Left cardiac atrium (tissue), 4 donors: ENCODE measurements at places on chromosomes 7 and 10. TPM values are rescaled to one million over a fixed set of nuclear protein-coding genes. Genes with fewer than 3 reads are reported as not detected.
A peak's percentile ranks its signal among the peaks of the same experiment; 100 is the strongest.

The NPC1L1 gene
- total RNA-seq: 0.10 TPM

DNA sequence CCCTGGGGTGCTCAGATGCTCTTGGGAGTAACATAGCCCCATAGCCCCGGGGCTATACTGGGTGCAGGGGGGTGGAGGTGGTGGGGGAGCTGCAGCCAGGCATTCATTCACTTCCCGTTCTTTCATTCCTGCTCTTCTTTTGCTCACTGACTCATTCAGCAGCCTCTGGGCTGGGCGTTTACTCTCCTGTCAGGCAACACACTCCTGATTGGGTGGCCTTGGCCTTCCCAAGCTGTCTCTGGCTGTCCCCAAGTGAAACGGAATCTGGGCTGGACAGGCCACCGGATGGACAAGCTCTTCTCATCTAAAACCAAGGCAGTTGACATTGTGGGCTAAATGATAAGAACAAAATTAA, 34.6 kb downstream of the CHST3 start:
- peak; percentile 75 for DNase-seq

The PRSS1 gene
- not detected for total RNA-seq

DNA sequence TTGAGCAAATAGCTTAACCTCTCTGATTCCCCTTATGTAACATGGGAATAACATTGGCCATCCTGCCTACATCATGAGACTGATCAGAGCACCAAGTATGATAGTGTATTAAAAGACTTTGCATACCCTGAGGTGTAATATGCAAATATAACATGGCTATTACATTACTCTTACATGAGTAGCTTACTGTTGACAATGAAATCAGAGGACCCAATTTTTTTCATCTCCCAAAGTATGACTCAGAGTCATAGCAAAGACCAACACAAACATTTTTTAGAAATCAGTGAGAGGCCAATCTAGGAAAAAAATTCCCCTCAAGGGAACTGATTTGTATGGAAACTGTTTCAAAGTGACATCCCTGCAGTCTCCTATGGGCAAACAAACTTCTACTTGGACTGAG, 47.0 kb upstream of the TMEM140 start:
- DNase-seq: no peak

- no peak for DNase-seq
These were observed 8.6 kb downstream of the RAPGEF5 start for GRCh38 chr7:22348379-22348778.

The MBL2 gene
- not detected for total RNA-seq

DNA sequence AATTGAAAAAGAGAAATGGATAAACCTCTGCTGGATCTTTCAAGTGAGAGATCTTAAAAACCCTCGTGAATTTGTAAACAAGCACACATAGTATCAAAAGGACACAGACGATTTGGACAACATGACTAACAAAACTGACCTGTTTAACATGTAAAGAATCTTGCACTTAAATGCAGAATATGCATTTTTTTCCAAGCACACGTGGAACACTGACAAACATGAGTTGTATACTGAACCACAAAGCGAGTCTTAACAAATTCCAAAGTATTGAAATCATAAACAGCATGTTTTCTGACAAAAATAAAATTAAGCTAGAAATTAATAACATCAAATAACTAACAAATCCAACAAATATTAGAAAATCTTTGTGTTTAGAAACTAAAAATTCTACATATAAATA, 65.0 kb upstream of the ZNF746 start:
- DNase-seq: no peak

- DNase-seq: no peak
These were observed 72.5 kb downstream of the PRLHR start for GRCh38 chr10:118522791-118523498.

DNA sequence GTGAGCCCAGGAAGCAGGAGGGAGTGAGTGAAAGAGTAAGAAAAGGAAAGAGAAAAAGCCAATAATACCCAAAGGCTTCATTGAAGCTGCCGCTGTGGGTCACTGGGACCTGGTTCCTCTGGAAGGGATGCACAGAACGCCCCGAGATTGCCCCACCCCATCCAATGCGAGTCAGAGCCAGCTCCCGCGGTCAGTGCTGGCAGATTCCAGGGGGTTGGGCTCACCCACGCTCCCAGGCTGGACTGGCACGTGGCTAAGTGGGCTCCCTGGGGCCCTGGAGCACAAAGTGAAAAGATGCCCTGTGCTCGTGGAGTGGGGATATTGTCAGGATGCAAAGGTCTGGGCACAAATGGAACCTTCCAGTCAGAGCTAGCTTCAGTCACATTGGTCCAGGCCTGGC, 117.0 kb downstream of the OAT start:
- DNase-seq: no peak

The CFAP70 gene
- 1.7 TPM for total RNA-seq

DNA sequence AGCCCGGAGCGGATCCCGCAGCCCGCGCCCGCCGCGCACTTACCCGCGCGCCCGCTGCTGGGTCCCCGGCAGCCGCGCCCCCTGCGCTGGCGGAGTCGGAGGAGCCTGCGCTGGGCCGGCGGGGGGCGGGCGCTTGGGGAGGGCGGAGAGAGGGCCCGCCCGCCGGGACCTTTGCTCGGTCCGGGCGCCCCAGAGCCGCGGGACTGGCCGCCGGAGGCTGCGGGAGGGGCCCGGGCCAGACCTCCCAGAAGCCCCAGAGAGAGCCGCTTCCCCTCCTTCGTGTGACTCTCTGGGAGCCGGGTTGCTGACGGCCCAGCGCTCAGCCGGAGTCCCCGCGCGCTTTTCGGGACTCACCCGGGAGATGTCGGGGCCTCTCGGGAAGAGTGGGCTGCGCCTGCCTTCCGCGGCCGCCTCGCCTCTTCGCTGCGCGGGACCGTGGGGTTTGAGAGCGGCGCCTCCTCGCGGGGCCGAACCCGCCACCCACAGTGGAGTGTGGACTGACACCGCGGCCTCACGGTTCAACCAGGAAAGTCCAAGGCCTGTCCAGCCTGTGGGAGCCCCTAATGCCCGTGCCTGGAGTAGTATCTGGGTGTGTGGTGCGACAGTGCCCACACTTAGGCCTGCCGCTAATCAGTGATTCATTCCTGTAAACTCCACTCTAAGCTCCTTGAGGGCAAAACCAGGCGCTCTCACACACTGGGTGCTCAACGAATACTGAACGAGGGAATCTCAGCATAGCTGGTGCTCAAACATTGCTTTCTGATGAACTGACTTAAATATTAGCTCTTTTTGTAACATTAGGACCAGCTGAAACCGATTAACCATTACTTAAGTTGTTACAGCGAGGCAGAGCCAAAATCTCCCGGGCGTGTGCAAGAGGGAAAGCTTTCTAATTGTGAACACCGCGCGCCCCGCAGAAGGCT, at the start of gene GSDME:
TSS of gene GSDME (minus strand) at position 112 of the 923 bp plus-strand sequence. CDS start 7,690 bp downstream, outside the sequence.
- DNase-seq: peak; percentile 73

GRCh38 chr7:91250706-91251105, 13.5 kb upstream of the FZD1 start:
- DNase-seq: no peak

DNA sequence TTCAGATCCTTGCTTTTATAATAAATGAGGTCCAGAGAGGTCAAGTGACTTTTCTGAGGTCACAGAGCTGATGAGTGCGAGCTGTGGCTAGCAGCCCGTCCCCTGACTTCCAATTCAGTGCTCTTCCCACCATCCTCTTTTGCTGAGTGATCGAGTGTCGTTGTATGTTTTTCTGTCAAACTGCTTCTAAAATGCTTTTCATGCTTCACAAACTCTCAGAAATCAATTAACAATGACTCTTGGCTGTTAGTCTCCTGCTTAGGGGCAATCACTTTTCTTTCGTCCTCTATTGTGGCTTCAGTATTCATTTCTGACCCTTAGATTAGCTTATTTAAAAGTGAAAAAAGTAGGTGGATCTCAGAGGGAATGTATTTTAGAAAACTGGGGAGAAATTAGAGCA, 423.7 kb downstream of the DPP6 start:
- no peak for DNase-seq

DNA sequence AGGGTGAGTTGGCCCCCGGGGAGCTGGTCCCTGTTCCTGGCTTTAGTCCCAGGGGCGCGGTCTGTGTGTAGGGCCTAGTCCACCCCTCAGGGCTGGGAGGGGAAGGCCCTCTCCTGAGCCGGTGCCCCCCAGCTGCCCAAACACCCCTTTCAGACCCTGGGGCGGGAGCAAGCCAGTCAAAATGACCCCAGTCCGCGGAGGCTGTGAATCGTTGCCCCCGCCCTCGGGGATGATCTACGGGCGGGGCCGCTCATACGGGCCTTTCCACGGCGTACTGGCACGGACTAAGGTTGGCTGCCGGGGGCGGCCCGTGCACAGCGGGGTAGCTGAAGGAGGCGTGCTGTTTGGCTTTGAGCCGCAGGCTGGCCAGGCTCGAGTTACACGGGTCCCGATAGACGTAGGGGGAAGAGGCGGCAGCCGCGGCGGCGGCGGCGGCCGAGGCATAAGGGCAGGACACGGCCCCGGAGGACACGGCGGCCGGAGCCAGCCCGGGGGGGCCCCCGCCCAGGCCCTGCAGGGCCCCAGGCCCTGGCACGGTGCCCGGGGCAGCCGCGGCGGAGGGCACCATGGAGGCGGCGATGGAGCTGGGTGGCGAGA, 4.3 kb downstream of the ELOVL3 start:
- peak; percentile 62 for DNase-seq

DNA sequence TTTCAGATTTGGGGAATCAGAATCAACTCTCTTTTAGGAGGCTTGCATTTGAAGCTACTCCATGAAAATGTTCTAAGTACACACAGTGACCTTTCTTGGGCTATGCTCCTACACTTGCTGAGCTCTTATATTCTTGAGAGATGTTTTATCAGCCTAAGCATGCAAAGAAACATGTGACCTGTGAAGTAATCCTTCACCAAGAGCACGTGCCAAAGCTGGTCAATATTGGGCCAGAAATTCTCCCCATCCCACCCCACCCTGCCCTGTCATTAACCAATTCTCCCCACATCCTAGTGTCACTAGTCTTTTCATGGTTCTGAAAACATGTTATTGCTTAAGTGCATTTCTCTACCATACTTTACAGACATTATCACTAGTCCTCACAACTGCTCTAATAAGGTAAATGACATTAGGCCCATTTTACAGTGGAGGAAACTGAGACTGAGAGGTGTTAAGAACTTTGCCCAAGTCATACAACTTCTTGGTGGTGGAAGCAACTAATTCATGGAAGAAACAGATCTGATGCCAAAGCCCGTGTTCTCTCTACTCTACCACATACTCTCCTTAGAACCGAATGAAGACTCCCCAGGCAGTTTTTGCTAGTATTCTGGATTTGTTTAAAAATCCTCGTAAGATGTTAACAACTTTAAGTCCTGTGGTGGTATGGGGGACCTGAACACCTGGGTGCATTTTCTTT, 200.6 kb downstream of the PTEN start:
- DNase-seq: no peak

DNA sequence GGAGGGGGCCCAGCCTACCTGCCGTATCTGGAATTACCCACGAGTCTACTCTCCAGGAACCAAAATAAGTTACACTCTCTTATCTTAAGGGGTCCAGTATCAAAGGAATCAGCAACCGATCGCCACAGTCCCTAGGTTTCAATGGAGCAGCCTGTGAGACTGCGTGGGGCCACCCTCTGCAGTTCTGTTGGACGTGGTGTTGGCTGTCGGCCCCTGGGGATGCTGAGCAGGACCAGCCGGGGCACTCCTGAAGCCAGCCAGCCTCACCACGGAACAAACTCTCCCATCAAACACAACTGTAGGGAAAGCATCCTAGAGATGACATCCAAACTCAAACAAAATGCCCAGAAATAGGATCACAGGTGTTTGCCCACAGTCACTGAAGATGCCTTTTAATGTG, 25.5 kb upstream of the ABLIM1 start:
- DNase-seq: peak; percentile 41

DNA sequence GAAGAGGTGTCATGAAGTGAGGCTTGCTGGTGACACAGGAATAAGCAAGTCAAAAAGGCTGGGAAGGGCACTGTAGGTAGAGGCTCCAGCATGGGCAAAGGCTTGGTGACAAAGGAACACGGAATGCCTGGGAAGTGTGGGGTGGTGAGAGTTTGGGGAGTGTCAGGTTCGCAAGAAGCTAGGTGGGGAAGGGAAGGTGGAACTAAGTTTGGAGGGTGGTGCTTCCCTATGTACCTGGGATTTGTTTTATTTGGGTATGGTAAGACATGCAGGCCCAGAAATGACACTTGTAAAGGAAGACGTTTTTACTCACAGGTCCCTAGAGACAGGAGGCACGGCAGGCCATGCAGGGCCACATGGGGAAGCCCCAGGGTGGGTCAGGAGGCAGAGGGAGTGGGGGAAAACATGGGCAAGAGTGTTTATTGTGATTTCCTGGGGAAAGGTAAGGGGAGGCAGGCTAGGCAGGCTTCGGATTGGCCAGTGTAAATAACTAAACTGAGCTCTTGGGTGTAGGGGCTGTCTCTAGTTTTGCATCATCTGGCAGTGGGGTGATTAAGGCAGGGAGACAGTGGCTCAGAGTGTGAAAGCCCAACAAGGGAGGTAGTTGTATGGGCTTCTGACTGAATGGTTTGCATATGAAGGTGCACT, 52.1 kb downstream of the SH2D4B start:
- DNase-seq: no peak

DNA sequence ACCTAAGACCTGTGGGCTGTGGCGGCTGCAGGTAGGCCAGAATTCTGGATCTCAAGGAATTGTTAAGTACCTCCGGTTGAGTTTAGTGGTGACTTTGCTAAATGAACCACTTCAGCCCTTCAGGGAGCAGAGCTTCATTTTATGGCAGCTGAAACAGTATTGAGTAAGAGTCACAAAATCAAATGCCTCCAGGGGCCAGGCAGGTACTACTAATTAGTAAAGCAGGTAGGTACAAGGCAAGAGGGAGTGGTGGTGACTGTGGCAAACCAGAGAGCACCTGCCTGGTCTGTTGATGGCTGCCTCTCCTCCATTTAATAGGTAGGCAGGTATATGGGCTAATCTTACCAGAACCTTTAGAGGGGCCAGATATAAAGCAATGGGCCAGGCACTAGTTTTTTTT, 118.8 kb downstream of the EMX2 start:
- DNase-seq: no peak

The KAT6B gene
- total RNA-seq: 37.0 TPM

DNA sequence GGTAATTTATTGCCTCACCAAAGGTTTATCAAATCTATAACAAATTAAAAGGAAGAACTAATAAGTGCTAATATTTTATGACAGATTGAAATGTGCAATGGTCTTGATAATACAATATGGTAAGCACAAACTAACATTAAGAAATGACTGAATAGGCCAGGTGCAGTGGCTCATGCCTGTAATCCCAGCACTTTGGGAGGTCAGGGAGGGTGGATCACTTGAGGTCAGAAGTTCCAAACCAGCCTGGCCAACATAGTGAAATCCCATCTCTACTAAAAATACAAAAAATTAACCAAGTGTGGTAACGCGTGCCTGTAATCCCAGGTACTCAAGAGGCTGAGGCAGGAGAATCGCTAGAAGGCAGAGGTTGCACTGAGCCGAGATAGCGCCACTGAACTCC, 3.5 kb downstream of the MTPAP start:
- no peak for DNase-seq

DNA sequence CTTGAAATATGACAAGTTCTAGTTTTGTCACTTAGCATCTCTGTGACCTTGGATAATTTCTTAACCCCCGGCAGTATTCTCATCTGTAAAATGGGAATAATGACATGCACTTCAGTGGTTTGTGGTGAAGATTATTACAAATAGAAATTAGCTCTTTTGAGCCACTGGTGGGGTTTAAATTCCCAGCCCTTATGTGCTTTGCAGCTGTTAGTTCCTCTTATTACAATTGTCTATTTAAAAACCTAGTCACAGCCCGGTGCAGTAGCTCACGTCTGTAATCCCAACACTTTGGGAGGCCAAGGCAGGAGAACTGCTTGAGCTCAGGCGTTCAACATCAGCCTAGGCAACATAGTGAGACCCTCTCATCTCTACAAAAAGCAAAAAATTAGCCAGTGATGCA, 30.1 kb downstream of the CAV1 start:
- no peak for DNase-seq

The SUN3 gene
- total RNA-seq: not detected

GRCh38 chr7:47453093-47454061, 128.5 kb downstream of the TNS3 start:
- peak; percentile 74 for DNase-seq
